ENCODE measurements at places on chromosomes 16 and 17.

- DNase-seq: no peak
Observed at GRCh38 chr17:62650587-62650986, 23.1 kb downstream of the MRC2 start.

DNA sequence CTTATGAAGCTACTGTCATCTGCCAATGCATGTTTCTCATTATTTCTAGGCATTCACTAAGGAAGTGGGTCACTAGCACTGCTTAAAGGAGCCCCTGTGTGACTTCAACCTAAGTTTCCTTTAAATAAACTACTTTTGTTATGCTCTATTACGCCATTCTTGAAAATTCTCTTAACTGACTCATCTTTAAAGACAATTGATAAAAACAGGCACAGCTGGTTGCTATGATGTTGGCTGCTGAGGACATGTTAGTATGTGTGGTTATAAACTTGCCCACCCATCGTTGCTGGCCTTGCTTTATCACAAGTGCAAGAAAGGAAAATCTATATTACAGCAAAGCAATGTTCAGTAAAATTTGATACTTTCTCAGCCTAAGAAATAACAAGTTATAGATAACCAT, 75.8 kb upstream of the CNTNAP4 start:
- no peak for DNase-seq

DNA sequence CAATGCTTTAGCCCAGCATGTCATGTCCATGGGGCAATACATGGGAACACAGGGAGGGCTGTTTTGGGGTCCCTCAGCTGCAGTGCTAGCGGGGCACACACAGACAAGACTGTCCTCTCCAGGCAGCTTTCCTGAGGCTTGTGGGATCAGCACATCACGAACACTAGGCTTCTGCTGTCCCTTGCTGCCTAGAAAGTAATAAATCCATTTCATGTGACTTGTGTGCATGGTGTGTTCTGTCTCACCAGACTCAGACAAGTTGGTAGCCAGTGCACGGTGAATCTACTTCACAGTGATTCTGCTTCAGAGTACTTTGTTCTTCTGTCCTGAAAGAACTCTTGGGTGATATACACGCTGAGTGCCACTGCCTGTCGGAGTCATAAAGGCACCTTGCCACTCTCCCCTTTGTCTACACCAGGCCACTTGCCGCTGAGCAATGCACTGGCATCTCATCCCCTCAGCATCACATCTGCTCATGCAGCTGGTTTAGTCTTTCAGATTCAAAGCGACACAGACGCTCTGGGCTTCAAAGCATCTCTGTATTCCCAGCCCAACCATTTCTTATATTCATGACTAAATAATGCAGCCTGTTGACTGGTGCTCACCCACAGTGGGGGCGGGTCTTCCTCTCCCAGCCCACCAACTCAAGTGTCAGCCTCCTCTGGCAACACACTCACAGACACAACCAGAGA, 95.2 kb upstream of the COX10 start:
- DNase-seq: no peak

- no peak for DNase-seq
Observed at GRCh38 chr16:31347445-31347844, 7.5 kb upstream of the ITGAX start.

DNA sequence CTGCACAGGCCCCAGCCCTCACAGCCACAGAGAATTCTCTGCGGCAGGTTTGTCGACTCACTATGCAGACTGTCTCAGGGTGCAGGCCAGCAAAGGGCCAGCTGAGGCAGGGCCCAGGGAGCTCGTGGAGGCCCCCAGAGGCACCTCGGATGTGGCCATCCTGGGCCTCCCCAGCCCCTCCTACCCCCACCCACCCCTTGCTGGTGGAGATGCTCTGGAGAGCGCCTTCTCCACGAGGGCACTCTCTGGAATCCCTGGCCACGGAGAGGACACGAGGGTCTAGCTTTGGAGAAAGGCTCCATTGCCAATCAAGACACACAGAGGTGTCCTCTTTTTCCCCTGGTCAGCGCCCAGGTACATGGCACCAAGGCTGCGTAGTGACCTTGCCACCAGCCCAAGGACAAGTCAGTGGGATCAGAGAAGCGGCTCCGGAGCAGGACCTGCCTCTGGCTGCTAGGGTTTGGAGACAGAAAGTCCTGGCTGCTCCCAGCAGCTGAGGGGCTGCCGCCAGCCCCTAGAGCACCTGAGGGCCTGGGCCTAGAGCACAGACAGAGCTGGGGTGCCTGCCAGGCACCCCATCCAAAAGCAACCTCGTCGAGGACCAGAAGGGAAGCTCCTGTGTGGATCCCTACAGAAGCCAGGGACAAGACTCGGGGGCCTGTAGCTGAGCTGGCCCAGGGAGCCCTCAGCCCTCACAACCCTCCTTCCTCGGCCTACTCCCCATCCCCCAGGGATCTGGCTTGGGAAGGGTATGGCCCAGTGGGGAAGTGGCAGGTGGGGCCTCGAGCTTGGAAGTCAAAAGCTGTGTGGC, 18.7 kb downstream of the ARL2BP start:
- no peak for DNase-seq

- DNase-seq: no peak
Observed at GRCh38 chr16:66462912-66463311, 35.8 kb downstream of the BEAN1 start.

- no peak for DNase-seq
Observed at GRCh38 chr16:56874800-56875199, 9.8 kb downstream of the SLC12A3 start.

GRCh38 chr17:13005530-13005929, 12.3 kb downstream of the ELAC2 start:
- DNase-seq: no peak

GRCh38 chr17:48011405-48012150, 26.0 kb downstream of the COPZ2 start:
- DNase-seq: no peak

DNA sequence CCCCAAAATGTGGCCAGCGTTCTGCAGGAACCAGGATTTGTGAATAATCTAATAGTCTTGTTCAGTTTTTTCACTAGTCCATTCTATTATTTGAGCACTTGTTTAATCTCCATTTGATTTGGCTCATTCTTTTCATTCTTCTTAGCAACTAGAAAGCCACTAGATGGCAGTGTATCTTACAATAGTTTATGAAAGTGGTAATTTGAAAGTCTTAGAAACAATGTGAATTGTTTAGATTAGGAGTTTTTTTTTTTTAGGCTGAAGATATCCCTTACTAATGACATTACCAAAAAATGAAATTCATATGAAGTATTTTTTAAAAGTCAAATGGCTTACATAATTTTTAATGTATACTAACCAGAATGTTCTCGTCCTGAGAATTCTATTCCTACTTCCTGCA, 6.7 kb downstream of the ERI2 start:
- DNase-seq: no peak

- DNase-seq: no peak
Observed at GRCh38 chr17:56468840-56469239, 124.7 kb upstream of the NOG start.

DNA sequence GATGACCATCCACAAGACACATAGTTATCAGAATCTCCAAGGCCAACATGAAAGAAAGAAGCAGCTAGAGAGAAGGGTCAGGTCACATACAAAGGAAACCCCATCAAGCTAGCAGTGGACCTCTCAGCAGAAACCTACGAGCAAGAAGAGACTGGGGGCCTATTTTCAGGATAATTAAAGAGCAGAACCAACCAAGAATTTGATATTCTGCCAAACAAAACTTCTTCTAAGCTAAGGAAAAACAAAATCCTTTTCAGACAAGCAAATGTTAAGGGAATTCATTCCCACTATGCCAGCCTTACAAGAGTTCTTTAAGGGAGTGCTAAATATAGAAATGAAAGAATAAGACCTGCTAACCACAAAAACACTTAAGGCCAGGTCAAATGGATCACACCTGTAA, 47.8 kb downstream of the ITFG1 start:
- no peak for DNase-seq

DNA sequence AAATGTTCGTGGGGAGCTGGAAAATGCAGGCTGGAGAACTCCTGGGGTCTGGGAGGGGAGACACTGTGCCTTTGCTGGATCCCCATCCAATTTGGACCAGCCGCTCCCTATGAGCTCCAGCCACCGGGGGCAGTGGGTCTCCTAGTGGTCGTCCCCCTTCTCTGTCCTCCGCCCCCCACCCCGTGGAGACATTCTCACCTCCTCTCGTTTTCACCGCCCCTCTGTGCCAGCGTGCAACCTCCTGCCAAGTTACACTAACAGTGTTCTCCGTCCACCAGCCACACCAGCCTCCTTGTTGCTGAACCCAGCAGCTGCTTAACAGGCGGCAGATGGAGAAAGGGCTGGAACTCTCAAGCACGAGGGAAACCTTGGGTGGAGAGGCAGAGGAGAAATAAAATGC, 67.4 kb upstream of the SOX9 start:
- DNase-seq: no peak

DNA sequence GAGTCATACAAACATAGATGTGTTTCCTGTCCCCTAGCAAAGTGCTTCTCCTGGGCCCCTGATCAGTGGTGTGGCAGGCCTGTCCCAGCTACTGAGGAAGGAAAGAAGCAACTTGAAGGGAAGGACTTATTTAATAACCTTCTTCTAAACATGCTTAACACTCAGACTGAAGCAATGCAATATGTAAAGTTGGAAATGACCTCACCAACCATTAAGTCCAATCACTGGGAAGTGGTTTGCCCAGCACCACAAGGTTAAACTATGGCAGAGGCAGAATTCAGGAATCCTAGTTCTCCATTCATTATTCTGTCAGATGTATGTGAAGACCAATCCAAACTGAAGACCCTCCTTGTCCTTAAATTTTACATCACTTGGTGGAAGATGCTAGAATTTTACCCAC, 39.1 kb downstream of the CENPV start:
- DNase-seq: no peak

- DNase-seq: no peak
Observed at GRCh38 chr16:89300311-89300975, 82.9 kb downstream of the ZNF778 start.

DNA sequence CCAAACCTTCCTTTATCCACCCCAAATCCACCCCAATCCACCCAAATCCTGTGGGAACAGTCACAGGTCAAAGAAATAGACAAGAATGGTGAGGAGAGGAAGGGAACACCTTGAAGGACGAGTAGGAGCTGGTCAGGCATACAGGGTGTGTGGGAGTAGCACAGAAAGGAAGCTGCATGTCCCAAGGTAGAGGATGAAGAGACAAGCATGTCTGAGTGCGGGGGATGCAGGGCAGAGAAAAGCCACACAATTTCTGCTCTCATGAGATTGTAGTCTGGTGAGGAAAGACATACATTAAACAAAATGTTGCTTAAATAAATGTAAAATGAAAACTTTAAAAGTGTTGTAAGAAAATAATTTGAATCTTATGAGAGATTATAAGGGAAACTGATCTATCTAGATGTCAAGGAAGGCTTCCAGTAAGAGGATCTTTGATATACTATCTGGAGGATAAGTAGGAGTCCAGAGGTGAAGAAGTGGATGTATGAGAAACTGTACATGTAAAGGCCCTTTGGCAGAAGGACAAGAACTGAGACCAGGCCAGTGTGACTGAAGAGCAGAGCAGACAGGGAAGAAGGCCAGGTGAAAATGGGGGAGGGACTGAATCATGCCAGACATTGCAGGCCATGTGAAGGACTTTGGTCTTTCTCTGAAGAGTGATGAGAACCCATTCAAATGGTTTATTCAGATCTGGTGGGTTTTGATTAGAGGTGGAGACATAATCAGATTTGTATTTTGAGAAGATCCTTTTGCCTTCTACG, 18.6 kb downstream of the TMEM98 start:
- DNase-seq: no peak

- DNase-seq: no peak
Observed at GRCh38 chr17:45734598-45734997, 49.5 kb upstream of the CRHR1 start.

DNA sequence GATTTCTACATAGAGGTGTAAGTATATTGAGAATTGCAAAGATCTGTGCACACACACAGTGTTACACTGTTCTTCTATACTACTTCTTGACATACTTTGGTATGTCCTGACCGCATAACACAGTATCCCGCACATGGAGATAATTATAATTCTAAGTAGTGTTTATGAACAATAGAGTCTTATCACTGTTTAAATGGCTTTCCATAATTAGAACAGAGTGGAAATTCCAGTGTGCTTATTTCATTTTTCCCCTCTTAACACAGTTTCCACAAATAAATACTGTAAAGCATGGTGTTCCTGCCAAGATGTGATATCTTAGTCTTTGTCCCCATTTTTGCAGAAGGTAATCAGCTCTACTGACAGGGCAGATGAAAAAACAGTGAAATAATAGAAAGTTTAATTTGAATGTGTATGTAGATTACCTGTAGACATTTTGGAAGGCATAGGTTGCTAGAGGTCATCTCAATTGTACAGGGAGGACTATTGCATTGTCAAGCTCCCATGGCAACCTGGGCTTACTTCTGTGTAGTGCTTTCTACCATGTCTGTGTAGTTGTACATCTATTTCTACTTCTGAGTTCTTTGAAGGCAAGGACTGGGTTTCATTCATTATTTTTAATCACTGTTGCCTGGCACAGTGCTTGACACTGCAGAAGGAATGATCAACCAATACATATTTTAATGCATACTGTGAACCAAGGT, 10.1 kb upstream of the KRT28 start:
- no peak for DNase-seq

DNA sequence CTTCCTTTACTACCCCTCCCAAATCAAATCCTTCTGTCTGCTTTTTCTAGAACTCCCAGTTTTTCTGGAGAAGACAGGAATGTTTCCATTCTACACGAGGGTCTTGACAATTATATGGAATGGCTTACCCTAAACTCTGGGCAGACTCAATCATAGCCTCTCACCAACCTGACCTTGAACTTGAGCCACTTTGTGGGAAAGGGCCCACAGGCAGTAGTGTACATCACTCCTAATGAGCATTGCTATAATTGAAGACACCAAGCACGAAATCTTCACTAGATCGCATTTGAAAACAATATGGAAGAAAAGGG, 1.6 kb upstream of the HOXB13 start:
- DNase-seq: no peak

GRCh38 chr16:18969050-18969854, 14.5 kb upstream of the TMC7 start:
- peak; percentile 84 for DNase-seq

GRCh38 chr17:49730078-49730784, 22.5 kb upstream of the SLC35B1 start:
- DNase-seq: peak; percentile 62

DNA sequence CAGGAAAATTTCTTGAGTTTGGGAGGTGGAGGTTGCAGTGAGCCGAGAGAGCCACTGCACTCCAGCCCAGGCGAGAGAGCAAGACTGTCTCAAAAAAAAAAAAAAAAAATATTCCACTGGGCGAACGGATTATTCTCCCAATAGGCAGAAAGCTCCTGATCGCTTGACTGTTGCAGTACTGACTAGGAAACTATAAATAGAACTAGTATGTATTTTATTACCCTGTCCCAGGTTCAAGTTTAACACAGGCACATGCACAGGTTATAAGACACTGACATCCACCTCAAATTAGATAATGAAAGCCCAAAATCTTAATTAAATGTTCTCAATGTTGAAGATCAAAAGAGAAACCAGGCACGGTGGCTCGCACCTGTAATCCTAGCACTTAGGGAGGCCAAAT, 11.5 kb downstream of the PARN start:
- no peak for DNase-seq

DNA sequence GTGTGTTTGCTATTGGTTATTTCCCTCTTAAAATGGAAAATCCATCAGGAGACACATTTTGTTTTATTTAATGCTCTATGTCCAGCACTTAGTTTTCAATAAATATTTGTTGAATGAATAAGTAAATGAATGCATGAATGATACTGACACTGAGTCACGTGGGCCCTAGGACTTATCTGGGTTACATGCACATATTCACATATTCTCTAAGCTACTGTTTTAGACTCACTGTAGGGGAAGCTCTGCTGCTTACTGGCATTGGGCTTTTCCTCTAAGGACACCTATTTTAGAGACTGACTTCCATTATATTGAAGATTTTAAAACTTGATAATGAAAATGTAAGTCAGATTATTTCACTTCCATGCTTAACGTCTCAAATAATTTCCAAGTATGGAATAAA, 327.2 kb downstream of the UTP18 start:
- DNase-seq: no peak
